ENCODE measurements at places on chromosomes 11 and 22. TPM values are rescaled to one million over a fixed set of nuclear protein-coding genes. Genes with fewer than 3 reads are reported as not detected.

The USP2 gene
- total RNA-seq, result 0.17 TPM

The PRG3 gene
- total RNA-seq, result not detected

The BEST1 gene
- 0.26 TPM for total RNA-seq

The GAL gene
- total RNA-seq, result not detected

The BRMS1 gene
- 49.8 TPM for total RNA-seq

The PLA2G3 gene
- not detected for total RNA-seq

The KLHL22 gene
- total RNA-seq, result 60.2 TPM

The SCGB1C1 gene
- not detected for total RNA-seq

The DNAJB7 gene
- total RNA-seq, result not detected

The TMEM191C gene
- total RNA-seq, result 3.5 TPM

The PIH1D2 gene
- not detected for total RNA-seq

The ATP5MG gene
- 158 TPM for total RNA-seq

The LYVE1 gene
- total RNA-seq, result not detected

The C1QTNF4 gene
- total RNA-seq, result 0.61 TPM

The PIWIL4 gene
- total RNA-seq, result 1.6 TPM

The FXYD6 gene
- total RNA-seq, result not detected

The RFPL2 gene
- 0.81 TPM for total RNA-seq

The SMIM35 gene
- 0.44 TPM for total RNA-seq

The GNAZ gene
- 0.36 TPM for total RNA-seq

The OR4A16 gene
- not detected for total RNA-seq

The SNRPD3 gene
- 77.6 TPM for total RNA-seq

The KCNJ5 gene
- total RNA-seq, result 0.33 TPM

The HTR3A gene
- not detected for total RNA-seq

The ACRV1 gene
- not detected for total RNA-seq

The C11orf97 gene
- total RNA-seq, result not detected

The B3GAT3 gene
- 66.3 TPM for total RNA-seq

The TRIM64 gene
- total RNA-seq, result not detected

The TMEM121B gene
- total RNA-seq, result not detected

The SOX6 gene
- total RNA-seq, result not detected

The MYO18B gene
- 0.19 TPM for total RNA-seq

The TENM4 gene
- total RNA-seq, result not detected

All from CD4-positive, alpha-beta memory T cell (primary cell).